NCI-H345 (cell line): ENCODE measurements at places on chromosomes 2 and 18.

- no peak for DNase-seq
These were observed 253.5 kb downstream of the DCDC2C start for GRCh38 chr2:3956892-3957291.

DNA sequence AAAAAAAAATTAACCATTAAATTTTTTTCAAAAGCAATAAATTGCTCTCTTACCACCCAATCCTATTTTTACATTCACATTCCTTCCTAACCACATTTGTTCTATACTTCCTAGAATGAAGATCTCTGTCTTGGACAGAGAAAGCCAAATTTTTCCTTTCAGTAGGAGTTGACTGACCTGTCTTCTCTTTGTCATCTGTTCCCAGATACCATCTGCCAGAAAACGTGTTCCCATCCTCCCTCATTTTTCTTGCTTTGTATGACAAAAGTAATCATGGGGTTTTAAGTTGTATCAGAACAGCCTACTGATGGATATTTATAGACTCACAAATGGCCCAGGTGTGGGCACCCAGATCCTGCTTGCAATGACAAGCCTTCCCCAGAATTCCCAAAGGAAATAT, 182.1 kb downstream of the CYP26B1 start:
- DNase-seq = no peak

DNA sequence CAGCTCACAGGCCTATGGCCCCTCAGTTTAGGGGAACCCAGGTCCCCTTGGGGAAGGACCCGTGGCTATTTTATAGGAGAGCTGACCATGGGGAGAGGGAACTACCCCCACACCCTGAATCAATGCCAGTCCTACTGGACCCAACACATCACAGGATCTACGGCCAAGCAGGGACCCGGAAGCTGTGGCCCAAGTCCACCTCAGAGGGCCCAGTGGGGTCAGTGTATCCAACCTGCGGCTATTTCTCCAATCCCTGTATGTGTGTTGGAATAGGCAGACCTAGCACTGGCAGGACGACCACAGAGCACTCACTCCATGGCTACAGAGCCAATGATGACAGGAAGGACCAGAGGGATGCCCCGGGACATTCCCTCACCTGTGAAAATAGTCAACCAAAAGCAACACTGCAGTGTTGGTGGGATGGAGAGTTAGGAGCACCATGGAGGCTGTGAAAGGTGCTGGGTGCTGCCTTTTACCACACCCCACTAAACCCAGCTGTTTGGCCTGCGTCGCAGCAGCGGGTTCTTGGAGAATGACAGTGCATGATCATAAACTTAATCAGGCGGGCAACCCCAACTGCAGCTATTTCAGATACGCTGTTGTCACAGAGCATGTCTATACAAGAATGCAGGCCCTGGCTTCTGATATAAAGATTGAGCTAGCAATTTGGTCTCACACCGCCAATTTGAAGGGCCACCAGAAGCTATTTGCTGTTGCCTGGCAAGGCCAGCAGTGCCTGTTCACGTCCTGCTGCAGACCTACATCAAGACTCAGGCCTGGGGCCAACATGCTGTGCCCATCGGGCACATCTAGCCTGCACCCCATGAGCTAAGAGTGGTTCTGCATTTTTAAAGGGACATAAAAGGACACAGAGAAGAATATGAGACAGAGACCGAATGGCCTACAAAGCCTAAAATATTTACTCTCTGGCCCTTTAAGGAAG, 110.4 kb downstream of the EIPR1 start:
- no peak for DNase-seq

DNA sequence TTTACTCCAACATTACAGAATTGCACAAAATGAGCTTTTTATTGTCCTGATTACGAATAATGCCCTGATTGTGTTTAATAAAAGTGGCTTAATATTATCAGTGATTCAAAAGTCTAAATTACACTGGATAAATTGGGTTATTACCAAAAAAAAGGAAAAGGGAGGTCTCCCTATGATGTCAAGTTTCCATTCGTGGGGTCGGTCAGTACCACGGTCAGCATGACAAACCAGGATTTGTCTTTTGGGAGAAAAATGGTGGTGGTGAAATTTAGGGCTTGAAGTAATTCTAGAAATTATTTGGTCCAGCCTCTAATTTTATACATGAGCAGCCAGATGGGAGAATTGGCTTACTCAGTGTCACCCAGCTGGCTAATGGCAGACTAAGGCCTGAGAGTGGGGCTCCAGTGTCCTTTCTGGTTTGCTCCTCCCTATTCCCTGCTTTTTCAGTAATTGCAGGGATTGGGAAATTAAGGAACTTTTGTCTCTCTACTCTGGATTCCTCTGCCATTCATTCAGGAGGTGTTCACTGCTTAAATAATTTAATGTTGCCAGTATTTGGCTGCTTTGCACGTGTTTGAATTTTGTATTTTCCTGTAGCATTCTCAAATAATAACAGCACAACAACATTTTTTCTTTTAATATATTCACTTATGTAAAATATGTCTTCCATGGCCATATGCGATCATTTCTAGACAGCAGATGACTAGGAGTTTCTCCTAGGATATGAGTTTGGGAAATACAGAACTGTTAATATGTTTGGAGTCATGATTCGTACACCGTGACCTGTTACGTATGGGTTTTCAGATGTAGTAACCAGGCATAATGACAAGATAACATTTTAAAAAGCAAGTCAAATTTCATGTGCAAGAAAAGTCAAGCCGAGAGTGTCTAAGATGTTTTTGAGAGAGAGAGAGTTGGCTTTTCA, 128.9 kb upstream of the NOSTRIN start:
- DNase-seq = no peak

DNA sequence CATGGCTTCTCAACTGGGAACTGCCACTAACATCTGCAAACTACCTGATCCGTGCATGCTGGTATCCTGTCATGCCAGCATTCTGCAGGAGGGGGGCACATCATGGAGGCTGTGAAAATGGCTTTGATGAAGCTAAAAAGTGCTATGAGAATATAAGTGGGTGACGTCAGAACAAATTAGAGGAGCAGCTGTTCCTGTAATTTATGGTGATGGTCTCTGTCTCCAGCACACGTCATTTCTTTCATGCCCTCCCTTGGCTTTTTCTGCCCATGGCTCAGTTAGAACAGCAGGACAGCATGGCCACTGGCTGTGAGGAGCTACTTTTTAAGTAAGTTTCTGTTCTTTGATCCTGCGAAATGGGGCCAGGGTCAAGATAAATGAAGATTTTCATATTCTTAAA, 466.3 kb downstream of the THSD7B start:
- no peak for DNase-seq

DNA sequence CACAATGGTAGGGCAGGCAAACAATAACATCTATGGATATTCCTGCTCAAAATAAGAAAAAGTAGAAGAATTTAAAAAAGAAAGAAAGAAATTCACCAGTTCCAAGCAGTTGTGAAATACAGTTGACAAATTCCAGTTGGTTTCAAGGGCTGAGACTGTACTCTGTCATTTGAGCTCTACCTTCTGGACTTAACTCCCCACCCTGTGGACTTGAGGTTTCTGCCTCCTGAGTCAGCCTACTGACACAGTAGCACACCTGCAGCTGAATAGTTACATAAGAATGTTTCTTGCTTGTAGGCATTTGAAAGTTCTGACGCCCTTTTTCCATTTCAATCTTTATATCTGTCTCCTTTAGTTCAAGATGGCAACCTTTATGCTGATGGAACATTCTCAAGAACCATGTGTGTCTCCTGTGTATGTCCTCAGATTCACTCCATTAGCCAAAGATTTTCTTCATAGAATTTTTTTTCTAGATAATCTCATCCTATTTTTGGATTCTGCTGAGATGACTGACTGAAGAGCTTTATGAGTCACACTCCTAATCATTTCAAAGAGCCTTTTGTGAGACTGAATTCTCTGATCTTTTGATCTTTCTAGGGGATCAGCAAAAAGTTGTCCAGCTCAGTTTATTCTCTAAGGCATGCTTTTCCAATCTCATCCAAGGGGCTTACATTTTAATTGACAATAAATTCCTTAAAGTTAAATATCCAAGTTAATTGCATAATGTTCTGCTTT, 19.1 kb downstream of the NETO1 start:
- DNase-seq = no peak

GRCh38 chr18:12005538-12006487, 24.5 kb downstream of the IMPA2 start:
- DNase-seq = no peak

GRCh38 chr2:714005-714741, 37.0 kb upstream of the TMEM18 start:
- DNase-seq = peak; percentile 77

GRCh38 chr2:46377101-46377581, 79.9 kb downstream of the EPAS1 start:
- DNase-seq = no peak

DNA sequence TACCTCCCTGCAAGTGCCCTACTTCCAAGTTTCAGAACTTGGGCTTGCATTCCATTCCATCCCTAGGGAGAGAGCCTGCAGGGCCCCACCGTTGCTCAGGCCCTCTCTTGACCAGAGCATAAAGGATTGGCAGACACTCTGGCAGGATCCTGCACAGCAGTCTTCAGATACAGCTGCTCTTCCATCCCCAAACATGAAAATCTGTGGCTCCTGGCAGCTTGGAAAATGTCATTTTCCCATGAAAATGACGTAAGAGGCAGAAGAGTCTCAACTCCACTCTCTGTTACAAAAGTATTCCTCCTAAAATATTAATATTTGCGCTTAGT, 162.6 kb downstream of the GFPT1 start:
- DNase-seq = no peak

GRCh38 chr18:56468396-56468795, 170.0 kb downstream of the TXNL1 start:
- no peak for DNase-seq

- DNase-seq = no peak
These were observed 37.8 kb upstream of the OTOF start for GRCh38 chr2:26515771-26516170.

DNA sequence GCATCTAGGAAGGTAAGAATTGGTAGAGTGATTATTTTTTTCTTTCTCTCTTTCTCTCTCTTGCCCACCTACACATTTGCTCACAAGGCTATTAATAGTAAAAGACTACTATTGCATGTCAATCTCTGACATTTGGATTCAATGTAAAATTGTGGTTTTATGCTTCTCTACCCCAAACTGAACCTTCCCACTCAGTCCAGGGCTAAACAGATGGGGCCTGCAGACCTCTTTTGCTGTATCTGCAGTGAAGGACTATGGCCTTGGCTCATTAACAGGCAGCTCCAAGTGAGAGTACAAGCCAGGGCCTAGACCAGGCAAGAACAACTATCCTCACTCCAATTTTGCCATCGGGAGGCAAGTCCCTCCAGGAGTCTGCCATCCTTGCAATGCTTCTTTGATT, 68.3 kb upstream of the ARL4C start:
- no peak for DNase-seq

- DNase-seq = peak; percentile 51
These were observed 42.7 kb downstream of the SFXN5 start for GRCh38 chr2:73028841-73029240.

DNA sequence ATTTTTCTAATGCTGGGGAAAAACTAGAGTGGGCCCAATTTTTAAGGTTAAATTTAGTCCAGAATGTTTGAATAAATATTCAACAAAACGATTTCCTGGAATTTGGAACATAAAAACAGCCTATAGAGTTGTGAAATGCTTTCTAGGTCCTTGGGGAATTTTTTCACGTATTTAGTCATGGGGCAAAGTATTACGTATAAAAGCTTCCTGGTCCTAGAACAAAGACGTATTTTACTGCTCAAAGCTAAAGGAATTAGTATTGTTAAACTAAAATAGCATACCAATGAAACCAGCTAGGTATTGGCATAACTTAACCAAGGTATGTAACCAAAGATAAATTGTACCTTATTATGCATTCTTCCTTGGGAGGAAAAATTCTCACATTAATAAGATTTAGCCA, 1.6 kb downstream of the SESTD1 start:
- no peak for DNase-seq

DNA sequence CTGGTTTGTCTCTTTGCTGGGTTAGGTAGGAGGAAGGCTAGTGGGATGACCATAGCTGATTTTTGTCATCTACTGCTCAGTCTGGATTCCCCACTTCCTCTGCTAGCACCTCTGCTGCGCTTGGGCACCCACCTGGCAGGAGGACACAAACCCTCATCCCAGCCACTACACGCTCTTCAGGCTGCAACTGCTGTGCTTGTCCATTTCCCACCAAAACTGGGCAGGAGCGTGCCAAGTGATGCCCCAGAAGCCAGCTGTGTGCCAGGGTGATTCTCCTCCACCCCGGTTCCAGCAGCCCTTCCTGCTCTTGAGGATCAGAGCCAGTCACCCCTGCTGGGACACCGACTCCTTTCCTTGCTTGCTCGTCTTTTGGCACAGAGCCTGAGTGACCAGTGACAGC, 15.7 kb upstream of the PER2 start:
- DNase-seq = no peak

GRCh38 chr2:64157792-64158191, 13.6 kb upstream of the PELI1 start:
- no peak for DNase-seq

GRCh38 chr2:237601453-237602116, 11.1 kb upstream of the RAB17 start:
- no peak for DNase-seq

DNA sequence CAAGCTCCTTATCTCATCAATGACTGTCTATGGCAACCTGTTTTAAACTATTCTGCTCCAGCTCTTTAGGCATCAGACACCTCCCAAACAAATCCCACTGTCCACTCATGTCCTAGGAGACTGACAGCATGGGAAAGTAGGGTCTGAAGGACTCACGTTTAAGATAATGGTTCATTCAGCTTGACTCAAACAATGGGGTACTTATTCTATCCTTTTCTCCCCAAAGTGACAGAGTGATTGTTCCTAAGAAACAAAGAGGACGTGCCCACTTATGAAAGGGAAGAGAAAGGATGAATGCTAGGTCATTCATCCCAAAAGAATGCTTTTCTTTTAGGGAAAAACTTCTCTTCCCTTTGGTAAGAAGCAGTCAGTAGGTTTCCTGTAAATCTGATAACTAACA, 41.9 kb downstream of the ALK start:
- DNase-seq = no peak

DNA sequence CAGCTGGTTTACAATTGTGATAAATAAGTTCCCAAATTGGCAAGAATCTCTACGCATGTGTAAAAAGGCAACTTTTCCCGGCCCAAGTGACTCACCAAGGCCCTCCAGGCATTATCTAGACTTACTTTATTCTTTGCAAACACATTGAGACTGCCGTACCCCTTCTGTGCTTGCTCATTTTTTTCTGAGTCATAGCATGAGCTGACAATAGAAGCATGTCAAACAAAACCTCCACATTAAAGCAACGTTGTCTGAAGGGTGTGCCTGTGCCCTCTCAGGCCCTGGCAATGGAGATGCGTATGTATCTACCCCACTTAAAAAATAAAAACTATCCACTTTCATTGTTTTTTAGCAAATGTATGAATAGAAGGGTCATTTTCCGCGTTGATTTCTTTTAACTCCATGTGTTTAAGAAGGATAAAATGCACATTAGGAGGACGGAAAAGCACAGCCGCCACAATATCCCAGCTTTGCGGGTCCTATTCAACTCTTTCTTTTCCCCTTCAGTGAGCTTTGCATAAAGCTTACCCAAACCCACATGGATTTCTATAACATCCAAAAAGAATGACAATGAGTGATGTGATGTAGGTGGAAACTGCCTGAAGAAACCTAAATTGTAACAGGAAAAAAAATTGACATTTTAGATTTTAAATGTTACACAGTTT, 298.2 kb downstream of the CDCA7 start:
- DNase-seq = peak; percentile 67

GRCh38 chr2:240390091-240391073, 45.1 kb upstream of the GPC1 start:
- DNase-seq = no peak
